ENCODE measurements at places on chromosomes 4 and X.

DNA sequence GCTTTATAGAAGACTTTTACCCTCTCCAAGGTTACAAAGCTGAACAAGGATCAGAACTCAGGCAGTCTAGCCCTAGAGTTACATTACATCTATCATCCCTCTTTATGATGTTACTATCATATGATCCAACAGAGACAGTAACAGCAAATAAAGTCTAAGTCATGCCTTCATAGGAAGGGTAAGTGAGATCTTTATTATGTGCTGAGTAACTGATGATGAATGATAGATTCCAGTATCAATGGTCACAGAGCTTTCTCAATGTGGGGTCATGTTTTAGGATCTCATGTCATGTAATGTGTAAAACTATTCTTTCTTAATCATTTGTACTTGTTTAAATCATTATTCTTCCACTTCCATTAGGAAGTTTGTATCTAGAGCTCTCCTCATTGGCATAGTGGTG is 22.8 kb downstream of the ELOVL6 start:
- DNase-seq, result no peak

DNA sequence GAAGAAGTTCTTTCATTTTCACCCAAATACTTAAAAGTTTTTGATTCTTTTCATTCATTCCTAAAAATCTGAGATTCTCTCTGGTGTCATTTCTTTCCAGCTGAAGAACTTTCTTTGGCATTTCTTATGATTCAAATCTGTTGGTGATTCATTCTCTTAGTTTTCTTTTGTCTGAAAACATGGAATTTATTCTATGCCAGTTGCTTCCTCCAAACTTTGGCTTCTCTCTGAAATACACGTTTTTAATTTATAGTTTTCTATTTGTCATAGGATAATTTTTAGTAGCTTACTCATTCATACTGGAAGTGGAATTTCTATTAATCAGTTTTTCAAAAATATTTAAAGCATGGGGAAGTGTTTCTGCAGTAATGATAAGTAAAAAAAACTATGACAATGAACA is 1012.0 kb downstream of the RPA4 start:
- DNase-seq, result no peak

DNA sequence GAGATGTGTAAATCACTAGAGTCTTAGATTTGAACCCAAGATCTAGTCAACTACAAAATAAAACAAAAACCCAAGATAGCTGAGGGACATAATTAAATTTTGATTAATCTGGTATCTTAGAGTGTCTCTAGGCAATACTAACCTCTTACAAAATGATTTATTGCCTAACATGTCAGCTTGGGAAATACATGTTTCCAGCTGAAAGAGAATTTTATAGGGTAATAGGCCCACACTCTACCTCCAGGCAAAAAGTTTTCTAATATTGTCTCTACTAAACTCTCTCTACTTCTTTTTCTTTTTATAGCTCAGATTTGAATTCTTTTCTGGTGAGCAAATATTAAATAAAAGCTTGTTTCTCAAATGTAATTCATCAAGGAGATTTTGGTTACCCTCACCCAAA is 263.2 kb downstream of the IL15 start:
- no peak for DNase-seq

GRCh38 chrX:15908603-15909290 is 54.1 kb upstream of the AP1S2 start:
- no peak for DNase-seq

- DNase-seq, result no peak
Measured at GRCh38 chr4:3307486-3307885, 14.7 kb downstream of the RGS12 start.

DNA sequence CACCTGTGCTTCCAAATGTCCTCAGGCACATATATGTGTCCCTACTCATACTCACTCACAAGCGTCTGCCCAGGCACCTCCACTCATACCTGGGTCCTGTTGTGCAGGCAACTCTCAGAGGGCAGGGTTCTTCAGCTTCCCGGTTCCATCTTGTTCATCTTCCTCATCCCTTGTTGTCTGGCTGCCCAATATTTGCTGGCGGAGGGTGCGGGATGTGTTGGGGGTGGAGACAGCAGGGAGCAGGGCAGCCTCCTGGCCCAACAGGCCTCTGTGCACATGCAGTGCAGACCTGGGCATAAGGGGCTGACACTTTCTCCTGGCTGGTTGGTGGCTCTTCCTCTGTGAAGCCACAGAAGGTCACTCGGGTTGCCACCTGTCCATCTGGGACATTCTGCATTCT is 32.1 kb downstream of the NBDY start:
- DNase-seq, result no peak

DNA sequence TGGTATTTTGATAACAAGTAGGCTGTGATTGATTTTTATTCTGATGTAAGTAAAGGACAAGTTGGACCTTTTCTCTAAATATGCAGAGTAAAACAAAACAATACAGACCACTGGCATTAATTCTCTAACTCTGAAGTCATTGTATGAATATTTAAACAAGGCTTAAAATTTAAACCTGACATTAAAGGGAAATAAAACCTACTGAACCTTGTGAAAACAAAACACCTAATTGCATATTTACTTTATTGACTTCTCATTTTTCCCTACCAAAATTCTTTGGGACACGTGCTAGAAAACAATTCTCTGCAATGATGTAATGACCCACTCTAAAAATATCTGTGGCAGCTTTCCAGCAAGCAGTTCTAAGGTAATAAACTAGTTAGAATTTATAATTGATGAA is 369.7 kb upstream of the TRAM1L1 start:
- no peak for DNase-seq

DNA sequence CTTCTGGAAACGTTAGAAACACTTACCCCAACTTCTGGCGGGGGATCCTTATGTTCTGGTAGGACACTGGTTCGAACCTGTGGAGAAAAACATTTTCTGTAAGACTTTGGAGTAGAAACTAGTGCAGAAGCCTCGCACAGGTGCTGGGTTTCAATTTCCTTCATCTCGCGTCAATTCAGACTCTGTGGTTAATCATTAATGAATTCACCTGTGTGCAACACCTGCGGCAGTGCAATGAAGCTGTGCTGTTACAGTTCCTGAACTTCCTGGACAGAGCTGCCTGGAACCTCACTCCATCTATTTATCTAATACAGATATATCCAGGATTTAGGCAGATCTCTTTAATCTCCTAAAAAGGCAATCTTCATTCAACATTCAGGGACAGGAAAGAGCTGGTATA is 531.4 kb downstream of the INPP4B start:
- no peak for DNase-seq

GRCh38 chrX:153498453-153498852 is 3.7 kb downstream of the BGN start:
- no peak for DNase-seq

DNA sequence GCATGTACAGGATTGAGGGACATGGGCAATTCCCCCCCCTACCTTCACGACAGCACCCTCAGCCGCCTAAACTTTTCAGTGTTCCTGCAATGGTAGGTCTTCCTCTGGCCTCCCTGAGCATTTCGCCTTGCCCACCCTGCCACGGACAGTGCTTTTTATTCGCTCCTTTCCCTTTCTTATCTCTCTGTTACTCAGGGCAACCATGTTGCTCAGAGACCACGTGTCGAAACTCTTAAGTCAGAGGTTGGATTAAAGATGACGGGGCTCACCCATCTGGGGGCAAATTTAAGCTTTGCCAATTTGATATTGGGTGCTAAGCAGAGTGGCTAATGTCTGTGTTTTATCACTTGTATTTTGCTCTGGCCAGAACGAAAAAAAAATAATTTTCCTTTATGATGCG is 20.4 kb downstream of the TENM3 start:
- DNase-seq, result no peak

- DNase-seq, result no peak
Measured at GRCh38 chrX:64698317-64698716, 277.9 kb downstream of the ZC4H2 start.

DNA sequence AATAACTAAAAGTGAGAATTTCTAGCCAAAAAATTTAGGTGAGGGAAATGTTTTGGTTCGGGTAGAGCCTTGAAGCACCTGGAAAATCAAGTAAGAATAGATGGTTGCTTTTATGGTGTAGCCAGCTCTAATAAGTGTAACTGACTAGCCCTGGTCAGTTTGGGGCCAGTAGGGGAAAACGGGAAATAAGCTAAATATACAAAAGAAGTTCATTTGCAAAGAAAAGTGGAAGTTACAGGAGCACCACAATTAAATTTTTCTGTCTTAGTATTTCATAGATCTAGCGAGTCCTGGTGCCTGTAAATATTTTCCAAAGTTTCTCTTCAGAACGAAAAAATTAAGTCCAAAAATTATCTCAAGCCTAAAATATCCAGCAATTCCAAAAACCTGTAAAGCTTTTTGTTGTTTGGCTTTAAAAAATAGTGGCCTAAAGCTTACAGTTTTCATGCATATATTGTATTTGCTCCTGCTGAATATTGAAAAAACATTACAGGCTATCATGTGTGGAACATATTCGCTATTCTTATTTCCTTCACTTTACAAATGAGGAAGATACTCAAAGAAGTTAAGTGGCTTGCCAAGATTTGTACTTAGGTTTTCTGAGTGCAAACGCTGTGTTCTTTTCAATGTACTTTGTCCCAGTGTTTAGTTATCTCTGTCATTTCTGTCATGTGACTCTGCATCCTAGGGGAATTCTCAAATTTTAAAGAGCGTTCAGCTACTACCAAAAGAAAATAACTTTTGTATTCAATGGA is 7.3 kb upstream of the PTPN13 start:
- no peak for DNase-seq

- no peak for DNase-seq
Measured at GRCh38 chrX:105533951-105534350, 288.4 kb upstream of the NRK start.

Data from stimulated activated CD4-positive, alpha-beta T cell treated with anti-CD3 and anti-CD28 coated beads, Interleukin-1b, Interleukin-23, amount 100 ng/mL, for 24 hours (primary cell).